ENCODE measurements at places on chromosomes 4 and X. TPM values are rescaled to one million over a fixed set of nuclear protein-coding genes. Genes with fewer than 3 reads are reported as not detected.

DNA sequence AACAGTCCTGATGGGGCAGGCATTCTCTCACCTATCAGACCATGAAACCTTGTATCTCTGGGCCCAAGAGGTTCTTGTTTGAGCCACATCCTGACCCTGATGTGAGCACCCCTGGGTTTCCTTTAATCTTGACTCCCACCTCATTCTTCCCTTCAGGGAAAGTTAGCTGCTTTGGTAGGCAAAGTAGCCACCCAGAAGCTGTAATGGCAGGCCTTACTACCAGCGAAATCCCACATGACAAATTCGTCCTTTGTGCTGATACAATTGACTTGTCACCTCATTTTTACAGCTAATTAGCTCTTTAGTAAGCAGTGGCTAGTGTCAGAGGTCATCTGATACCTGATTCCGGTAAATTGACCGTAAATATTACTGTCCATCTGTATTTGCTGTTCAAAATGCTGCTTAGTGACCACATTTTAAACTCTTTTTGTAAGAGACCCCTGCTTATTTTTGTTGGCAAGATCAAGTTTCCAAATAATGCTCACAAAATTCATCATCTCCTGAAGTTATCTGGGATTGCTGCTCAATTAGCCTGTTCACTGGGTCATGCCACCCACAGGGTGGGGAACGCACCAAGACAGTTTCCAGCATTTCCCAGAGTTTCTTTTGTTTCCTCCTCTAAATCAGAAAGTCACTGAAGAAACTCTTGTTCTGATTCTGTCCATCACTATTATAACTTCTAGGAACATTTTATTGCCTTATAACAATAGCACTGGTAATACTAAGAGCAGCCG is 329.7 kb downstream of the GPAT3 start:
- no peak for DNase-seq
- H3K27ac ChIP-seq: no peak overlapping the region
- H3K27me3 ChIP-seq: no peaks in the 10 kb centered on the region
- no peak overlapping the region for H3K4me3 ChIP-seq
- no peaks in the 10 kb centered on the region for H3K36me3 ChIP-seq
- H3K4me1 ChIP-seq: no peaks in the 10 kb centered on the region

The BEX3 gene
- 114 TPM for total RNA-seq

The CT47B1 gene
- not detected for total RNA-seq

- no peaks in the 10 kb centered on the region for H3K36me3 ChIP-seq
- no peak overlapping the region for H3K4me3 ChIP-seq
- H3K27me3 ChIP-seq: no peaks in the 10 kb centered on the region
- no peaks in the 10 kb centered on the region for H3K4me1 ChIP-seq
- H3K27ac ChIP-seq: no peak overlapping the region
- no peak for DNase-seq
Observed at GRCh38 chrX:110286106-110286505, 31.8 kb downstream of the AMMECR1 start.

The RAB9B gene
- total RNA-seq: 28.4 TPM

GRCh38 chr4:48341776-48342605 is 662 bp downstream of the SLAIN2 start:
- H3K27me3 ChIP-seq: no peaks in the 10 kb centered on the region
- H3K4me3 ChIP-seq: peak overlapping the region; percentile 97
- DNase-seq: peak; percentile 67

DNA sequence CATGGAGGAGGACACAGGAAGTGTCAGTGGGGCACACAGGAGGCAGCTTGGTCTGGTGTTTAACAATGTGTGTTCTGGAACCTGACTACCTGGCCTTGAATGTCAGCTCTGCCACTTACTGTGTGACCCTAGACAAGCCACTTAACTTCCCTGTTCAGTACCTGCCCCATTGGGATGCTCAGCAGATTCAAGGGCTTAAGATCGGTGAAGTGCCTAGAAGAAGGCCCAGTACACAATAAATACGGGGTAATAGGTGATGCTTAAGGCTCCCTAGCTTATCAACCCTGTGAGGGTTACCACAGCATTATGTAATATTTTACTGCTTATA is 1.6 kb upstream of the CHIC2 start:
- H3K4me3 ChIP-seq: no peak overlapping the region
- H3K27me3 ChIP-seq: no peaks in the 10 kb centered on the region
- peak overlapping the region; percentile 94 for H3K27ac ChIP-seq
- no peaks in the 10 kb centered on the region for H3K36me3 ChIP-seq

GRCh38 chrX:30301208-30301607 is 8.0 kb downstream of the NR0B1 start:
- no peaks in the 10 kb centered on the region for H3K36me3 ChIP-seq
- DNase-seq: no peak
- no peaks in the 10 kb centered on the region for H3K4me1 ChIP-seq
- no peak overlapping the region for H3K4me3 ChIP-seq

- H3K4me3 ChIP-seq: no peak overlapping the region
- H3K27ac ChIP-seq: no peak overlapping the region
- H3K4me1 ChIP-seq: peaks cover 2% of the 10 kb centered on the region
- no peak for DNase-seq
- H3K36me3 ChIP-seq: no peaks in the 10 kb centered on the region
- H3K27me3 ChIP-seq: no peaks in the 10 kb centered on the region
Observed at GRCh38 chr4:184898793-184899192, 73.0 kb upstream of the ACSL1 start.

The FGFRL1 gene
- 57.6 TPM for total RNA-seq

The ARHGAP6 gene
- total RNA-seq: 2.1 TPM

DNA sequence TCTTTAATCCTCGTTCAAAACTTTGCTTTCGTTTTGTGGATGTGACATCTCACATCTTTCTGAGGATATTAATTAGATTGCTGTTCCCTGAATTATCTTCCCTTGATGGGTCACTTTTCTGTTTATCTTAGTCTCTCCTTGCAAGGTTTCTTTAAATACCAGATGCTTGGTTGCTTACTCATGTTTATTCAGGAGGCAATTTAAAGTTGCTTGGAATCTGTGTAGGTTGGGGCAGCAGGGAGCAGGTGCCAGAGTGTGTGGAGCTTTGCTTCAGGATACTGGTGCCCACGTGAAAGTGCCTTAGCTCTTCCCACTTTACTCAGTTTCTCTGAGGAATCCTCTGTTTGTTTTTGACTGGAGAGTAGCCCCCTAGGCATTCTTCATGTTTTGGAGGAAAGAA is 24.0 kb downstream of the ANAPC4 start:
- no peaks in the 10 kb centered on the region for H3K27me3 ChIP-seq
- H3K36me3 ChIP-seq: no peaks in the 10 kb centered on the region
- no peak overlapping the region for H3K27ac ChIP-seq
- no peak for DNase-seq

- H3K4me3 ChIP-seq: peak overlapping the region; percentile 95
- no peaks in the 10 kb centered on the region for H3K27me3 ChIP-seq
- H3K36me3 ChIP-seq: no peaks in the 10 kb centered on the region
Observed at GRCh38 chrX:153968754-153969124, 2.9 kb downstream of the HCFC1 start.

The FGFR3 gene
- 2.4 TPM for total RNA-seq

GRCh38 chr4:122776916-122777315 is 44.4 kb downstream of the BBS12 start:
- H3K4me3 ChIP-seq: no peak overlapping the region
- DNase-seq: no peak
- H3K27ac ChIP-seq: no peak overlapping the region
- H3K4me1 ChIP-seq: no peaks in the 10 kb centered on the region

The ODAPH gene
- total RNA-seq: not detected

- no peak overlapping the region for H3K27ac ChIP-seq
- no peaks in the 10 kb centered on the region for H3K27me3 ChIP-seq
- H3K36me3 ChIP-seq: peaks cover 3% of the 10 kb centered on the region
- H3K4me1 ChIP-seq: no peaks in the 10 kb centered on the region
Observed at GRCh38 chr4:100466501-100466900, 51.3 kb downstream of the EMCN start.

The HS6ST2 gene
- 0.54 TPM for total RNA-seq

DNA sequence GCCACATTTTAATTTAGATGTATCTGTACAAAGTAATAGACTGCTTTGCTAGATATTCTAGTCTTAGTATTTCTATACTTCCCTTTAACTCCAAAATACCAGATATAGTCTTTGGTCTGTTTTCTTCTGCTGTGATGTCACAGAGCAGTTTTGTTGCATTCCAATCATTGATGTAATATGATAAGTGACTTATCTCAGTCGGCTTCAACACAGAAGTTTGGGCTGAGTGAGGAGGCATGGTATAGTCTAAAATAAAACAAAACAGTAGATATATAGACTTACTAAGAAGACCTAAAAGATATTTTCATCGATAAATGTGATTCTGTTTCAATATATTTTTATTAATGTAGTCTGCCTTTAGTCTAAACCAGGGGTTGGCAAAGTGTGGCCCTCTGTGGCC is 169.9 kb downstream of the DCK start:
- no peak overlapping the region for H3K4me3 ChIP-seq
- no peak overlapping the region for H3K27ac ChIP-seq
- no peak for DNase-seq
- H3K27me3 ChIP-seq: no peaks in the 10 kb centered on the region
- H3K36me3 ChIP-seq: no peaks in the 10 kb centered on the region

The HSFX3 gene
- total RNA-seq: not detected

- H3K27me3 ChIP-seq: peaks cover 21% of the 10 kb centered on the region
- H3K4me3 ChIP-seq: no peak overlapping the region
- H3K27ac ChIP-seq: no peak overlapping the region
- no peaks in the 10 kb centered on the region for H3K4me1 ChIP-seq
- H3K36me3 ChIP-seq: no peaks in the 10 kb centered on the region
Observed at GRCh38 chrX:25022499-25023325, 6.9 kb upstream of the ARX start.

- peaks cover 16% of the 10 kb centered on the region for H3K27me3 ChIP-seq
- H3K4me1 ChIP-seq: peaks cover 12% of the 10 kb centered on the region
- no peaks in the 10 kb centered on the region for H3K36me3 ChIP-seq
- H3K27ac ChIP-seq: peak overlapping the region; percentile 77
- DNase-seq: peak; percentile 46
Observed at GRCh38 chrX:13432414-13433297, 112.8 kb upstream of the ATXN3L start.

The SMPX gene
- 694 TPM for total RNA-seq

DNA sequence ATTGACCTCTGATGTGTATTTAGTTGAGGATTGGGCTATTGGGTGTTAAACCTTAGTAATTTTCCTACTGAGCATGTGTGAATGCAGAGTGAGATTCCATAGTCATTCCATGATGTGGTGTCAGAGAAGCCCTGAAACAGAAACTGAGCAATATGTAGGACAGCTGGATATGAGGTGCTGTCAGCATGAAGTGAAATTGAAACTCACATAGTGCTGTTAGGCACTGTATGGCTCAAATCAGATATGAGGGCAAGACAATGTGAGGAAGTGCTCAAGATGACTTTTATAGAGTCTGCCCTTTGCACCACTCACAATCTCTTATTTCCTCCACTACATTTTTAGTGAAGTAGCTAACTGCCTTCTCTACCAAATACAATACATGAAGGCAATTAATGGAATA is 188.3 kb downstream of the SH3BGRL start:
- H3K27ac ChIP-seq: no peak overlapping the region
- no peak for DNase-seq
- H3K27me3 ChIP-seq: no peaks in the 10 kb centered on the region
- H3K36me3 ChIP-seq: no peaks in the 10 kb centered on the region
- no peak overlapping the region for H3K4me3 ChIP-seq

DNA sequence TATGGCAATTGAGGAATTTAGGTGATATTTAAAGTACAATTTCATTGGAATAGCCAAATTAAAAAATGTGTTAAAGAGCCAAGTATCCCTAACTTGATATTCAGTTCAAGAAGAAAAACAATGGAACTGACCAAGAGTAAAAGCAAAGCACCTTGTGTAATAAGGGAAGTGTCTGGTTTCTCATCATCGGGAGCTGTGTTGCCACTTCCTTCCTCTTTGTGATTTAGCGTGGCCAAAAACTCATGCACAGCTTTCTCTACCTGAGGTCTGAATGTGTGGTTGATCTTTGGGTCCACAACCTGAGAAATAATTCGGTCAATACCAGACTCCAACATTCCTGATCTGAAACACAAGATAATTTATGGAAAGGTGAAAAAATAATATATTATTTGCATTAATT is 12.4 kb downstream of the BOD1L1 start:
- no peaks in the 10 kb centered on the region for H3K27me3 ChIP-seq
- H3K27ac ChIP-seq: no peak overlapping the region
- no peak overlapping the region for H3K4me3 ChIP-seq
- peaks cover 97% of the 10 kb centered on the region for H3K36me3 ChIP-seq
- peaks cover 18% of the 10 kb centered on the region for H3K4me1 ChIP-seq

The UGT2B17 gene
- not detected for total RNA-seq

The FGFBP1 gene
- not detected for total RNA-seq

DNA sequence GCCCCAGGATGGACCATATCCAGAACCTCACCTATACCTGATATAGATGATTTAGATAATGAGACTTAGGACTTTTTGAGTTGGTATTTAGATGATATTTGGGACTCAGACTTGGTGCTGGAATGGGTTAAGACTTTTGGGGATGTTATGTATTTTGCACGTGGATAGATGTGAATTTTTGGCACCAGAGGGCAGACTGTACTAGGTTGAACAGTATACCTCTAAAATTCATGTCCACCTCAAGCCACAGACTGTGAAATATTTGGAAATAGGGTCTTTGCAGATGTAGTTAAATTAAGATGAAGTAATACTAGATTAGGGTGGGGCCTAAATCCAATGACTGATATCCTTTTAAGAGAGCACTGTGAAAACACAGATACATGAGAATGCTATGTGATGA is 15.6 kb downstream of the RBM41 start:
- H3K4me1 ChIP-seq: no peaks in the 10 kb centered on the region
- H3K27me3 ChIP-seq: no peaks in the 10 kb centered on the region
- no peak for DNase-seq
- no peak overlapping the region for H3K27ac ChIP-seq
- peaks cover 14% of the 10 kb centered on the region for H3K36me3 ChIP-seq
- H3K4me3 ChIP-seq: no peak overlapping the region

The ABLIM2 gene
- total RNA-seq: 25.8 TPM

- H3K36me3 ChIP-seq: no peaks in the 10 kb centered on the region
- H3K27ac ChIP-seq: no peak overlapping the region
- no peak for DNase-seq
- H3K4me3 ChIP-seq: no peak overlapping the region
- no peaks in the 10 kb centered on the region for H3K4me1 ChIP-seq
Observed at GRCh38 chr4:81152839-81153713, 61.9 kb downstream of the PRKG2 start.

DNA sequence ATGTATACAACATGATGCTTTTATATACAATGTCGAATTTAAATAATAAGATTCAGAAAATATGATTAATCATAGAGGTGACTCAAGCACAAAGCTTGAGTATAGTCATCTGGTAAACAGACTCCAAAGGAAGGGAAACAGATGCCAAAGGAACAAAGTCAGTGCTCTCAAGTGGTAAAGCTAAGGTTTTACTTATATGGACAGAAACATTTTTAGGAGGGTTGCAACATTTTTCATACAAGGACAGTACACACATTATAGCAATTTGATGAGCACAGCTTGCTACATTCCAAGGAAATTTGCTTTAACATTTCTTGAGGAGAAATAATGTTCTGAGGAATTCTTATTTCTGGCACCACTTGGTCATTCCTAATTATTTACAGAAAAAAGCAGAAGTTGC is 333.4 kb upstream of the AADAT start:
- no peak overlapping the region for H3K27ac ChIP-seq
- no peak for DNase-seq
- H3K4me3 ChIP-seq: no peak overlapping the region

- H3K36me3 ChIP-seq: no peaks in the 10 kb centered on the region
- H3K27ac ChIP-seq: no peak overlapping the region
- no peak overlapping the region for H3K4me3 ChIP-seq
Observed at GRCh38 chr4:26106776-26107175, 192.8 kb downstream of the SMIM20 start.
